ENCODE measurements at places on chromosomes 2 and 18.

GRCh38 chr2:225598426-225598825, 198.9 kb downstream of the NYAP2 start:
- no peak for DNase-seq

- no peak for DNase-seq
Observed at GRCh38 chr18:9139400-9140039, 2.9 kb downstream of the ANKRD12 start.

- no peak for DNase-seq
Observed at GRCh38 chr2:69827796-69828540, 1.5 kb upstream of the GMCL1 start.

DNA sequence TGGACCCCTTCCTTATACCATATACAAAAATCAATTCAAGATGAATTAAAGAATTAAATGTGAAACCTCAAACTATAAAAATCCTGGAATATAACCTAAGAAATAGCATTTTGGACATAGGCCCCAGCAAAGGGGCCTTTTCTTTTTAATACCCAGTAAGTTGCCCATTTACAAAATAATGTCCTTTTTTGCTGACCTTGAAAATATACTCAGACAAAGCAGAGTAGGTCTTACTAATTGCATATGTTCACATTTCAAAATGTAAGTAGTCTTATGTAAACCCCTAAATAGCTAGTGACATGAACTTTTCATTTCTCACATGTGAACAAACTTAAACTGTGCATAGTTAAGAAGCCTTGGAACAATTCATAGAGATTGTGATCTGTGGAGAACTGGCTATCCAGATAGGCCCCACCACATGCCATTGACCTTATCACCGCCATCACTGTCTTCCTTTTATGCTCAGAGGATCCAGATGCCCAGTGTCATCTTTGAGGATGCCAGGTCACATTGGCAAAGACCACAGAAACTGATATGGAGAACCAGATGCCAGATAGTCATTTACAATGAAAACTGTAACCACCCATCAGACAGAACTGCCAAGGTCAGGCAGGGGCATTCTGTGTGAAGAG, 282.4 kb upstream of the RAB12 start:
- no peak for DNase-seq

DNA sequence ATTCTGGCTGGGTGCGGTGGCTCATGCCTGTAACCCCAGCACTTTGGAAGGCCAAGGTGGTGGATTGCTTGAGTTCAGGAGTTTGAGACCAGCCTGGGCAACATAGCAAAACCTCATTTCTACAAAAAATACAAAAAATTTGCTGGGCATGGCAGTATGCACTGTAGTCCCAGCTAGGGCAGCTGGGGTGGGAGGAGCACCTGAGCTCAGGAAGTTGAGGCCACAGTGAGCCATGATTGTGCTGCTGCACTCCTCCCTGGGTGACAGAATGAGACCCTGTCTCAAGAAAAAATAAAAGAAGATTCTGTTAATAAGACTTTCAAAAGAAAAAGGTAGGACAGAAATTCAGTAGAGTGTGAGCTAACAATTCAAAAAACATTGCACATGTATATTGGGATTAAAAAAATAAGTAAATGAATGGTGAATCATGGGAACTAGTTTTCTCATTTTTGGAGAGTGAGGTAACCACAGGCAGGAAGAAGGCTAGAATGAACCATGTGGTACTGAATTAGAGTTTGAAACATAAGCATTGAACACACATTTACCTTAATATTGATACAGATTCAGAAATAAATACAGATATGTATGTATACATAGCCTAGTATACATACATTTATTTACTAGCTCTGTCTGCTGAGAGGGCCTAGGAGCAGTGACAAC, 53.5 kb downstream of the NCOA1 start:
- DNase-seq = no peak

DNA sequence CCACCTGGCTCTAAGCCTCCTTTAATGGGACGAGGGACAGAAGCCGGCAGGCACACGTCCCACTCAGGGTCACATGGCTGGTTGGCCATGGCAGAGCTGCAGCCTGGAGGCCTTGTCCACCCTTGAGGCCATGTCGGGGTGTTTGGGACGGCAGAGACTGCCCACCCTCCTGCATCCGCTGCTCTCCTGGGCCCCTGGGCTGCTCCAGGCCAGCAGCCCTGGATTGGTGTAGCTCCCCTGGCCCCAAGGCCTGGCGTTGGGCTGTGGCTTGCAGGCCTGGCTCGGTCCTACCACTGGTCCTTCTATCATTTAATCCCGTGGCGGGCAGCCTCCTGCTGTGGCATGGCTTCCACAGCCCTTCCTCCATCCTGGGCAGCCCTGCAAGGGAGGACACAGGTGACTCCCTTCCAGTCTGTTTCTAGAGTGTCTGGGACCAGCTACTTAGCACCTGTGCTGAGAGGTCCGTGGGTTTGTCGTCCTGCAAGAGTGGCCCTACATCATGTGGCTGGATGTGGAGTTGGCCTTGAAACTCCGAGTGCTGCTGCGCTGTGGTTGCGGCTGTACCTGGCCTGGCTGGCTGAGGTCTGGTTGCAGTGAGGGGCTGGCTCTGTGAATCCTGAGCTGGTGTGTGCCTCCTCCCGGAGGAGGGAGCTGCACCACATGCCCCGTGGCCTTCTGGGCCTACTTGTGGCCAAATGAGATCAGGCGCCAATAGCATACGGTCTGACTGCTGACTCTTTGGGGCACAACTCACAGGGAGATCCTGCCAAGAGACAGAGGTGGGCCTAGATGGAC, 67.3 kb downstream of the SH3RF3 start:
- DNase-seq = no peak

DNA sequence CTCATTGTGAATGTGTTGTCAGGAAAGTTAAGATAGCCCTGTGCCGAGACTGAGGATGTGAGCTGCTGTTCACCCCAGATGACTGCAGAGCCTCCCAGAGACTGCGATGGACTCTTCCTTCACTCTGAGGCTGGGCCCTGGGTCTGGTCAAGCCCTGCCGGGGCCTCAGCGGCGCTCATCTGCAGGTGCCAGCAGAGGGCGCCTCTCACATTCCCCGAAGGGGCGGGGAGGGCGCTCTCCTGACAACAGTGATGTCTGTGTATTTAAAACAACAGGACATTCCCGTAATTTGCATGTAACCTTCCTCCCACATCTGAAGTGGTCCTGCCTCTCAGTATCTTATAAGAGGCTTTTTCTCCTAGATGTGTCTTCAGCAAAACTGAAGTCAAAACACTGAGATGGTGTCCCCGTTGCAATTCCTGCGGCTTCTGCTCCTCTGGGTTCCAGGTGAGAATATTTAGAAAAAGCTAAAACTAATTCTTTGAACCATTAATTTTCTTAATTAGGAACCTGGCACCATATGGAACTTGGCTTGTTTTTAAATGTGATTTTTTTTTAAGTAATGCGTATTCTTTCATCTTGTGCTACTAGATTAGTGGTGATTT, 1377.9 kb downstream of the RPIA start:
- no peak for DNase-seq

GRCh38 chr2:170369894-170370293, 191.9 kb downstream of the MYO3B start:
- DNase-seq = peak; percentile 64

DNA sequence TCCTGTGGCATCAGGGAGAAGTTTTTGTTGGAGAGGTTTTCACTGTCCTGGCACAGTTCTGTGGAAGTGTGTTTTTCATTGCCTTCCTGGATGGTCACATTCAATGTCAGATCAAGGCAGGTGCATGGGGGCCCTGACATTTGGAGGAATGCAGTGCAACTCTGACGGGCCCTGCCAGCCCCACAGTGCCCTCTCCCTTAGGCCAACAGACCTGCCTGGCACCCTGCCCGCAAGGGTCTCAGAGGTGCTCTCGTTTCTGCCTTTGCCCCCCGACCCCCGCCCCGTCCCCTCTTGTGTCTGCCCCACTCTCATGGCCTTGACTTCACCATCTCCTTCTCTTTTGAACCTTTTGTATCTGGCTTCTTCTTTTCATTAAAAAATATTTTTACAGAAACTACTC, 257.2 kb upstream of the HDAC4 start:
- DNase-seq = no peak

GRCh38 chr2:173049831-173050230, 25.8 kb upstream of the MAP3K20 start:
- no peak for DNase-seq
